ENCODE measurements at places on chromosomes 7 and 10.

- DNase-seq = no peak
These were observed 108.6 kb upstream of the COL1A2 start for GRCh38 chr7:94286111-94286510.

DNA sequence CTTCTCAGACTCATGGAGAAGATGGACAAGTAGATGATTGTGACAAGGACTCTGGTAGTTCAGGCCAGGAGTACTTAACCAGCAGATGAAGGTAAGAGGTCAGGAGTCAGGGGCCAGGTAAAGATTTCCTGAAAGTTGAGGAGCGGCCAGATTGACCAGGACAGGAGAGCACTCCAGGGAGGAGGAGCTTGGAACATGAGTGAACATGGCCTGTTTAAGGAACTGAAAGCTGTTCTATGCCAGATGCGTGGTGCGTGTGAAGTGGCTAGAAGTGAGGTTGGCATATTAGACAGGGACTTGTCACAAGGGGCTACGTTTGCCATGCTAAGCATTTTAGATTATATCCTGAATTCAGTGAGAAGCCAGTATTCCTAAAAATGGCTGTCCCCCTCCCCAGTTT is 157.2 kb downstream of the WNT2 start:
- no peak for DNase-seq

DNA sequence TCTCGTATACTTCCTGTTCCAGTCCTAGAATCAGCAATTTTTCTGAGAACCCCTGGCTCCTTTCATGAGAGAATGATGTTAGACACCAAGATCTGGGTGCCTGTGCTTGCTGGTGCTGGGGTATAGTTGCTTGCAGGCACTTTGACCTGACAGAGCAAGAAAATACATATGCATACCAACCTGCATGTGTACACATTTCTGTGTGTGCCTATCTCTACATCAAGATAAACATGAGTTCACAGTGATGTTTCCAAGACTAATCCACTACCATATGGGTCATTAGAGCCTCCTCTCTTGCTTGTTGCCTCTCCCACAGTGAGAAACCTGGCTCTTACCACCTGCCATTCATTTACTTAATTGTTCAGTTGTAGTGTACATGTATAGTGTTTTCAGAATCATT is 229.1 kb upstream of the IGFBP3 start:
- no peak for DNase-seq

GRCh38 chr10:84076047-84076388 is 63.3 kb upstream of the GHITM start:
- DNase-seq = no peak

GRCh38 chr7:140031364-140031763 is 31.4 kb downstream of the PARP12 start:
- DNase-seq = no peak
